ENCODE measurements at places on chromosomes 6 and 20.
A peak's percentile ranks its signal among the peaks of the same experiment; 100 is the strongest.

DNA sequence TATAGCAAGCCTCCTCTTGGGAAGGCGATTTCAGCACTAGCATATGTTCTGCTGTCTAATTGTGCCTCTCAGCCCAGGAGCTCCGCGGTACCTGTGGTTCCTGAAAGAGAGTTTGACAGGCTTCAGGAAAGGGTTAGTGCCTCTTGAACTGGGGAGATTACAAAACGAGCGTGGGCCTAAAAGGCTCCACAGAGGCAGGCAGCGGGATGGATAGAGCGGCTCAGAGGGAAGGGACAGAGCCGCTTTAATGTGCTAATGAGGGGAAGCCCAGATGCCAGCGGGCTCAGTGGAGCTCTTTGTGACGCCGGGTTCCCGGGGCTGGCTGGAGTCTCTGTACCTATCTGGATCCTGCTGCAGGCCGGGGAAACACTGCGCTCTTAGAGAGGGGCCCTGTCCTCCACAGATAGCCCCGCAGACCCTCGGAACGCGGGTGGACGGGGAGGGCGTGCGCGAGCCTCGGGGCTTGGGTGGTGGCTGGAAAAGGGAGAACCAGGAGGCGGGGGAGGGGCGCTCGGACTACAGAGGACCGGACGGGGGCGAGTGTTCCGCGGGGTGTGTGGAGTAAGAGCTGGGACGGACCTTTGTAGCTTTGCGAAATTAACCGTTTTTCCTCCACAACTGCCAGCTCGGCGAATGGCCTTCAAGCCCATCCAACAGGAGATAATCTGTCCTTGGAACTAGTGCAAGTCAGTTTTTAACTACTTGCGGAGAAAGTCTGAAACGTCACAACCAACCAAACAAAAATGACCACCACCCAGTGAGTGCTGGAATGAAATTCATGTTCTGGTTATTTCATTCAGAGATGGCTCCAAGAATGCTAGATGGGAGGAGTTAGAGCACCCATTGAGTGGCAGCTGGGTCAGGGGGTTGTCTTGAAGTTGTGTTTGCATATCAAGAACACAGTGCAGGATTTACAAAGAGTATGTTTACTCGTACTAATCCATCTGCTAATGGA, 13.0 kb downstream of the SLC35F1 start:
- no peak for DNase-seq

GRCh38 chr6:122998403-122998975, 2.5 kb downstream of the CLVS2 start:
- DNase-seq, result no peak

DNA sequence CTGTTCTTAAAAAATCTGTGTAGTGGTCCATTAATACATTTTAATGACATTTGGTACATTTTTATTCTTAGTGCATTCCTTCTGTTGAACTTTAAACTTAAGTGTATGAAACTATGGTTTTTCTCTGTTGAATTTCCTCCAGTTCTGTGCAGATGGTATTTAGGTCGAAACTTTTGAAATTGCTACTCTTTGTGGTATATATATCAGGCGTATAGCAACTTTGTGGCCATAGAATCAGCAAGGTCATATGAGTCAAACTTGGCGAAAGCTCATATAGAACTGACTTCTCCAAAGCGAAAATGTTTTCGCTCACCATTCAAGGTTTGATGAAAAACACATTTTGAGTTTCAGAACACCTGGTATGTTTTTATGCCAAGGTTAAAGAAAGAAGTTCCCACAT, 93.7 kb downstream of the MAP3K4 start:
- no peak for DNase-seq

DNA sequence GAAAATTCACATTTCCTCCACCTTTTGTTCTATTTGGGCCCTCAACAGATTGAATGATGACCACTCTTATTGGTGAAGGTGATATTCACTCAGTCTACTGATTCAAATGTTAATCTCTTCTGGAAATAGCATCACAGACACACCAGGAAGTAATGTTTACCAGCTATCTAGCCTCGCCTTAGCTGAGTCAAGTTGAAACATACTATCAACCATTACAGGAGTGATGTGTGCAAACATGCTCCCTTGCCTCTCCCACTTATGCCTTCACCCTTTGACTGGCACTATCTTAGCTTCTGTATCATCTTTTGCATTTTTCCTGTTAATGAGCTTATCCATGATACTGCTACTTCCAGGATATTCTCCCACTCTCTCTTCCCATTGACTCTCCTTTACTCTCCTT, 191.9 kb downstream of the CENPW start:
- no peak for DNase-seq

GRCh38 chr6:34369385-34369784, 23.1 kb downstream of the NUDT3 start:
- DNase-seq, result no peak

DNA sequence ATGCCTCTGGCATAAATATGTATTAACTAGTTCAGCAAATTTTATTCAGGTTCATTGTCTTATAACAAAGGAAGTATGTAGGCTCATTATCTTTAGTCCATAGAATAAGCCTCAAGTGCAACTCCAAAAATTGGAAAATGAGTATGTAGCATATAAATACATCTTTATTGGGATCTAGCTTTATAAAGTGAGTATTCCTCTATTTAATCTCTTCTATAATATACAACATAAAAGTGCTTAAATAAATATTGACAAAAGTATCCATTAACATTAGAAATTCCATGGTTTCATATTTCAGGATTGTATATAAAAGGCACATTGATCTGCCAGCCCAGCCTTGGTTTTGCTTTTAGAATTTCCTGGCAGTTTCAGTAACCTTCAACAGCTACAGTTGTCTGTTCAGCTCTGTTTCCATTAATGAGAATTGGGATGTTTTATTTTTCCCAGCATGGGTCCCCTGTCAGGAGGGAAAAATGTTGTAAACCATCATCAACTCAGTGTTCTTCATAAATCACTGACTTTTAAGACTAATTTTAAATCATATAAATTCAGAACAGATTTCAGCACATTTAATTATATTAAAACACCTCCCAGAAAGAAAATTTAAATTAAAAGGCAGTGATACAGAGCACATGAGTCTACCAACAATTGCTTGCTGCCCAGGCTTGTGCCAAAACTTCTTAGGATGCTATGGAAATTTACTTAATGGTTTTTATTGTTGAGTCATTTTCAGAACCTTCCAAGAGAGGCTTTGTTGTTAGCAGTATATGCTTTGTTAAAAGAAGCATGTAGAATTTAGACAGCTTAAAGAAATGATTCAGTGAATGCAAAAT, 119.7 kb downstream of the ADGRG6 start:
- DNase-seq, result no peak

DNA sequence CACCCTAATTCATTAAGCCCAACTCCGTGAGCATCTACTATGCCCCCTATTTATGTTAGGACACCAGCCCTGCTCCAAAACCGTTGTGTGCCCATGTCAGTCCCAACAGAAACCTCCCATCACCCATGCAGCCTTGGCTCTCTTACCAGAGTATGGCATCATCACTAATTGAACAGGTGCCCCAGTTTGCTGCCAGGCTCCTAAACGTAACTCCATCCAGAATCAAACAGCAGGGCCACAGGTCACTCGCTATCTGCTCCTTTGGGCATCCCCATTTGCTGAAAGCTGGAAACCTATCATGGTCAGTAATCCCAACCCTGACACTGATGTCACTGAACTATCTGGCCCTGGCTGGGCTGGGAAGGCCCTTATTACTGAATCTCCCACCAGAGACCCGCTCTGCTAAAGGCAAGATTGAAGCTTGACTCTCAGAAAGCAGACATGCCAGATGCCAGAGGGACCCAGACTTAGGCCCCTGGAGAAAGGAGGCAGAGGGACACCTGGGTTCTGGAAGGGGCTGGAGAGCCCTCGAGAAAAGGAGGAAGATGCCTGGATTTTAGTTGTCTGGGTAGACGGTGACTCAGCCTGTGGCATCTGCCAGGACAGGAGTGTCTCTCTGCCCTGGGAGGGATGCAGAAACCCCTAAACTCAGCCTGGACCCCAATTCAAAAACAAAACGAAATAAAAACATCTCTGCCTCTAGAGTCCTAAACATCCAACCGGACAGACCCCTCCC, 14.0 kb downstream of the MUCL3 start:
- DNase-seq, result no peak

DNA sequence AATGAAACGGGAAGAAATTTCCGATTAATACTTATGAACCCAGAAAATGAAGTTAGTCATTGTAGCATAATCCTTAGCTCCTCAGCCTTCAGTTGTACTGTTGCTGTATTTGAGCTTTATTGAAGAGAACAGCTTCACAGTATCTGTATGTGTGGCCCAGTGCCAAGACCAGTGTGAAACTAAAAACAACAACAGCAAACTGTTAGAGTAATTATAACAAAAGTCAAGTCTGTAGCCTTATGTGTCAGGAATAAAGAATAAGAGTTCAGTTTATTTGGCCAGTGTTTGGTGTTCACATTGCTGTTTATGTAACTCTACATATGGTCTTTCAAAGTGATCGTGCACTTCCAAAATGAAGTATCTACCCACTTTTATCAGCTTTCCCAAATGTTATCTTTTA, 70.9 kb downstream of the ARID1B start:
- DNase-seq, result no peak

DNA sequence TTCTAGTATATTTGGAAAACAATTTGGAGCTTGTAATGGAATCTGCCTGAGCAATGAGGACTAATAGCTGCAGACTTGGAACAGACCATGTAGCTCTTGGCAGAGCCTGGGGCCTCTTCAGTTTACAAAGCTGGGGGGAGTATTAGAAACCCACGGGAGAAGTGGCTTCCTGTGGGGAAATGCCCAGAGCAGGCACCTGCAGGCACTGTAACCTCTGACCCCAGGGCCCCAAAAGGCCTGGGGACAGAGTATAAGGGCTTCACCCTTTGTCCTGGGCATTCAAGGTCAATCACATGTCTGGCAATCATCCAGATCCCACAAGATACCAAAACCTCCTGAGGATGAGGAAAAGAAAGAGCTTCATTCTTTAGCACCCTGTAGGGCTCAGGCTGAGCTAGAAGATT, 19.4 kb downstream of the PKIG start:
- no peak for DNase-seq

GRCh38 chr6:104952911-104953399, 4.0 kb upstream of the LIN28B start:
- DNase-seq, result no peak

- no peak for DNase-seq
These were observed 135.2 kb upstream of the TAB2 start for GRCh38 chr6:149182262-149182661.

- DNase-seq, result no peak
These were observed 10.5 kb downstream of the NCR2 start for GRCh38 chr6:41345901-41346300.

- peak; percentile 9 for DNase-seq
These were observed 15.9 kb downstream of the OR2A4 start for GRCh38 chr6:131685266-131685780.

DNA sequence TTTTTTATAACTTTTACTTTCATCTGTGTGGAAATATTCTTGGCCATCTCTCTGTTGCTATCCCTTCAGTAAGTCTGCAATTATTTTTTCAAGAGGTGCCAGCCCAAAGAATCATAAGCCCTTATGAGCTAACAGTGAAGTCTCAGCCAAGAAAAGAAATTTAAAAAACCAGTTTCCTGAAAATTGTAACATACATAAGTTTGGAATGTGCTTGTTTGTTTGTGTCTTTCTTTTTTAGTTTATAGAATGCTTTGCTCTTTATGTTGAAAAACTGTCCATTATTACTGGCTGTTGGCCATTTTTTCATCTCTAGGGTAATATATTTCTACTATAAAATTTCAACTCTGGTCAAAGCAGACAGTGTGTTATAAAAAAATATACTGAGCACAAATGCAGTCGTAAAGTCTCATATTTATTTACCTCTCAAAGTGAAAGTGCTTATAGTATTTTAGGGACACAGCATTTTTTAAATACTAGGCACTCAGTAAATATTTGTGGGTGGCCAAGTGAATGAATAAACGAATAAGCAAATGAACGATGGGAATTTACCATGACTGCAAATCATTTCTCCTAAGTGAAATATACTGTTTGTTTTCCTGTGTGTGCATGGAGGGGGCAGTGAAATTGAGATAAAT, 659.7 kb downstream of the KIF16B start:
- DNase-seq, result no peak

DNA sequence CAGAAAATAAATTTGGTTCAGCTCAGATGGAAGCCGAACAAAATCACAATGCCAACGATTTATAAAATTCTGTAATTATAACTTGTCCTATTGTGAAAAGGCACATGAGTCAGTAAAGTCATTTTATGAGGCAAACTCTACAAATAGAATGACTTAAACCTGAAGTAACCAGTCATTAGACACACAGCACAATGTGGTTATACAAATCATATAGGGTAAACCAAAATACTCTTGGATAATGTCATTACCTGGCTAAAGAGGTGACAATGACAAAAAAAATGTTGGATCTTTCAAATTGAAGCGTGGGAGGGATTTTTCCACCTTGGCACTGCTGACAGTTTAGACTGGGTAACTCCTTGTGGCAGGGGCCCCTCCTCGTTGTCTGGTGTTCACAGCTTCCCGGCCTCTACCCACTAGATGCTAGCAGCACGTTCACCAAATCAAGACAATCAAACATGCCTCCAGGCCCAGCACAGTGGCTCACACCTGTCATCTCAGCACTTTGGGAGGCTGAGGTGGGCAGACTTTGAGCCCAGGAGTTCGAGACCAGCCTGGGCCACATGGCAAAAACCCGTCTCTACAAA, 5.0 kb downstream of the ANKRD60 start:
- no peak for DNase-seq

GRCh38 chr6:41523915-41524633, 22.1 kb upstream of the FOXP4 start:
- no peak for DNase-seq

- no peak for DNase-seq
These were observed 330.5 kb downstream of the EPHA7 start for GRCh38 chr6:93088621-93089501.

All from activated T-cell treated with anti-CD3 and anti-CD28 coated beads for 48 hours (primary cell).